ENCODE measurements at places on chromosomes 3 and 15.

DNA sequence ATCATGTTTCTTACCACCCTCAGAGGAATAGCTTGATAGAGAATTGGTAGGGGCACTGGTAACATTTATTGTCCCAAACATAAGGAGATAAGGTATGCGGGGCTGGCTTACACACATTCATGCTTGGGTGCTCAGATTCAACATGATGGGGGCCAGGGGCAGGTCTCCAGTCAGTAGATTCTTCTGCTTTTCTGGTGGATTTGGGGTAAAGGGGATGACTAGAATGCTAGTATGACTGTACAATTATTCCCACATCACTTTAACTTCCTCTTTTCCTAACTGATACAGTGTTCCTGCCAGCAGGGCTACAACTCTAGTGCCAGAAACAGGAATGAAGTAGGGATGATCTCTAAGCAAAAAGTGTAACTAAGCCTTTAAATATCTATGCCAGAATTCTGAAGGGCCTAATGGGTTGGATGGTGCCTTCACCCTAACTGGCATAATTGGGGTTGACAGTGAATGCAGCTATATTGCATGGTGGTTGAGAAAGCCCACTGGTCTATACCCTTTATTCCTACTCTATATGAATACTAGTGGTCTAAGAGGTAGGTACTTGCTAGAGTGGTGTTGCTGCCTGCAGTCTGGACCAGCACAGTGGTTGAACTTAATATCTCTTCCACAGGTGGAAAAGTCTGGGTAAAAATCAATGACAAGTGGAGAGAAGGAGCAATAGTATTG, 117.4 kb downstream of the IL12A start:
- DNase-seq = no peak

- no peak for DNase-seq
Observed at GRCh38 chr15:56017920-56018319, 24.5 kb upstream of the NEDD4 start.

- DNase-seq = no peak
Observed at GRCh38 chr3:81788610-81789009, 27.2 kb upstream of the GBE1 start.

GRCh38 chr15:76327191-76328105, 9.1 kb upstream of the ISL2 start:
- no peak for DNase-seq

DNA sequence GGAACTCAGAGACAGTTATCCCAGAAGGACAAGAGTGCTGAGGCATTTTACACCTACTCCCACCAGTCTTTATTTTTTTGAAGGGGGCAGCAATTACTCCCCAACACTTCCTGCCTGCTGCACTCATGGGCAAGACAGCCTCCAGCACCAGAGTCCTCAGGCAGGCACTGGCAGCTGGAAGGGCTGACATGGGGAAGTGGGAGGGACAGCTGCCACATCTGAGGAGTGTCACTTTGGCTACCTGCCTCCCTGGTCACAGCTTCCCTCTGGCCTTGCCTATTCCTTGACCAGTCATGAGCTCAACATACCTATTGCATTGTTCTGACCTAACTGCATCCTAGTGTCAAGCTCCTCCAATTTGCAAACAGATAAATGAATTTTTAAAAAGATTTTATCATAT, 10.2 kb upstream of the LACTB start:
- DNase-seq = no peak

GRCh38 chr3:128804811-128805155, 74.6 kb upstream of the ACAD9 start:
- no peak for DNase-seq

- DNase-seq = no peak
Observed at GRCh38 chr15:101315736-101316135, 20.7 kb upstream of the SNRPA1 start.

- no peak for DNase-seq
Observed at GRCh38 chr3:104368760-104369159, 997.9 kb upstream of the ALCAM start.

- no peak for DNase-seq
Observed at GRCh38 chr3:64000453-64001055, 22.7 kb downstream of the PSMD6 start.

GRCh38 chr15:79078763-79079410, 11.7 kb downstream of the RASGRF1 start:
- no peak for DNase-seq

DNA sequence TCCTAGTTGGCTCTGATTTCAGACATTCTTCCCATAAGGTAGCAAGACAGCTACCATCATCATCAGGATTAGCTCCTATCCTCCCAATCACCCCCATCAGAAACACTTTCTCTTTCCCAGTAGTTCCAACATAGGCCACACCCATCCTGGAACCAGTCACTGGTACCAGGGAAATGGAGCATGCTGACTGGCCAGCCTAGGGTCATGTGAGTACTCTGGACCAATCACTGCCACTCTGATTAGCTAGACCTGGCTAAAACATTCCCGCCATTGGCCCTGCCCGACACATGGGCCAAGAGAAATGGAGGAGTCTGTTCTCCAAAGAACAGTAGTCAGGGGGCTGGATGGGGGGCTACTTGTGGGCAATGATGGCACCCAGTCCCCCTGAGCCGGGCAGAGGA, 12.4 kb downstream of the EFCC1 start:
- no peak for DNase-seq

- no peak for DNase-seq
Observed at GRCh38 chr3:49718858-49719213, 648 bp downstream of the AMIGO3 start.

DNA sequence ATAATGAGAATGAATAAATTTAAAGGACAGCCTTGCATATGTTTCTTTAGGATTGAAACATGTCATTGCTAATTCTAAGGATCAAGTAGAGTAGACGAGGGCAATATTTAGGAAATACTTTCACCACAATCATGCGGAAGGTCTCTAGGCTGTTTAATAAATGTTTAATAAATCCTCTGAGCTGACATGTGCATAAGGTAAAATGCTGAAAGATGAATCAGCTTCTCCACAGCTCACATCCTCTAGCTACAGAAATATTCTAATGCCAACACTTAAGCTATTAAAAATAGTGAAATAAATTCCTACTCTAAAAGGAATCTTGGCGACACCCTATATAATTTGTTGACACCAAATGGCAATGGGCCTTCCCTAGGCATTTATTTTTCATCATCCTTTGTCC, 407.3 kb downstream of the TBL1XR1 start:
- DNase-seq = no peak

DNA sequence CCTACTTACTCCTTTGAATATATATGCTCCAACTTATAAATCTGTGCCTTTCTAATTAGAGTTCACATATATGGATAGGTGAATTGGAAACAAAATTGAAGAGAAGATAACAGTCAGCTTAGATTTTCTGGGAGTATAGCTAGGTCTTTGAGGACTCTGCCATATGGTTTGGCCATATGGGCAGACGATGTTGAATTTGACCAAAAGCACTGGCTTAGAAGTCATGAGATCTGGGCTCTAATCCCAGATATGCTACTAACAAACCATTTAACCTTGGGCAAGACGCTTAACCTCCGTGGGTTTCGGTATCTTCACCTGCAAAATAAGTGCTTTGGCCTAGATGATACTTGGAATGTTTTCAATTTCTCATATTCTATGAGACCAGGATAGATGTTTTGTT, 154.1 kb downstream of the LSAMP start:
- no peak for DNase-seq

DNA sequence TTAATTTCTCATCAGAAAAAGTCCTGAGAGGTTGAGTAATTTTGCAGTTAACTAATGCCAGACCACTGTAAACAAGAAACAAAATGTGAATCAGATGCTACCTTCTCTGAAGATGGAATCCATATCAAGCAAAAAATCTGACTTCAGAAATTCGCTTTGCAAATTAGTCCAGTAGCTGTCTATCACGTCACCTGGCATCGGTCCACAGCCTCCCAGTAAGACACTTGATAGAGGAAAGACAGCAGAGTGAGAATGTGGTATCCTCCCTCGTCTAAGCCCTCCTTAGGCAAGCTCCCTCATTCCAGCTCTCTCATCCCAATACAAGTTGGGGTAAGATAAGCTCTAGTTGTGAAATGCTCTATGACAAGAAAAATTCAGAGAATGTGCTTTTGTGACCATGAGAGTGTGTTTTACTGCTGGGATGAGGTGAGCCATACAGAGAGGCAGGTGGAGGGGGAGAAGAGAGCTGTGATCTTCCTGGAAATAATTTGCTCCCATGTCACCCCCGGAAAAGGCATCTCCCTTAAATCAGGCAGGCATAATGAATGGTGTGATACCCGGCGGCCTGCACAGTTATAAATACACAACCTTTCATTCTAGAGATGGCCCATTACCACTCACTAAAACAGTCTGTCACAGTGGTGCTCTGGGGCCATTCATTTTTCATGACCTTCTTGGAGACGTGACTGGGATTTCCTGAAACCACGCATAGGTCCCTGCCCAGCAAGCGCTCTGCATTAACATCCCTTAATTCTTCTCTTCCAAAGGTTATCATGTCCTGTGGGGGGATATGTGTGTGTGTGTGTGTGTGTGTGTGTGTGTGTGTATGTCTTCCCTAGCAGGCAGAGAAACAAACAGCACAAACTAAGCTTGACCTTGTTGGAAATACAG, 602.0 kb upstream of the KCNMB2 start:
- no peak for DNase-seq

All from spinal cord (tissue), 10 donors.